Pons (tissue), 1 donor: ENCODE measurements at places on chromosomes 7 and 10.

DNA sequence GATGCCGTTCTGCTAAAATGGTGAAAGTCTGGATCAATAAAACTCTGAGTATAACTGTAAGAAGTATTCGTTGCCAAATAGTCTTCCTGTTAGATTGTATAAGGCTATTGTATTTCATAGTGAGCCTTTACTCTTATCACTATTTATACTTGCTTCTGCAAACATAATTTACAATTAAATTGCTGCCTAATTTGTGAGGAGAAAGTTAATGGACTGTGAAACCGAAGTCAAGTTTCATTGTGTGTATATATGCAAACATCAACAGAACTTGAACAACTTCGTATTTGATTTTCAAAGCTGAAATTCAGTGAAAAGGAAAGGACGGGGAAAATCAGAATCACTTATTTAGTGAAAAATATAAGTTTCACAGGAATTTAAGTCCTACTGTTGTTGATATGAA, 135.9 kb upstream of the CCDC6 start:
- no peak for DNase-seq

GRCh38 chr7:117827862-117828261, 45.4 kb downstream of the CTTNBP2 start:
- no peak for DNase-seq

DNA sequence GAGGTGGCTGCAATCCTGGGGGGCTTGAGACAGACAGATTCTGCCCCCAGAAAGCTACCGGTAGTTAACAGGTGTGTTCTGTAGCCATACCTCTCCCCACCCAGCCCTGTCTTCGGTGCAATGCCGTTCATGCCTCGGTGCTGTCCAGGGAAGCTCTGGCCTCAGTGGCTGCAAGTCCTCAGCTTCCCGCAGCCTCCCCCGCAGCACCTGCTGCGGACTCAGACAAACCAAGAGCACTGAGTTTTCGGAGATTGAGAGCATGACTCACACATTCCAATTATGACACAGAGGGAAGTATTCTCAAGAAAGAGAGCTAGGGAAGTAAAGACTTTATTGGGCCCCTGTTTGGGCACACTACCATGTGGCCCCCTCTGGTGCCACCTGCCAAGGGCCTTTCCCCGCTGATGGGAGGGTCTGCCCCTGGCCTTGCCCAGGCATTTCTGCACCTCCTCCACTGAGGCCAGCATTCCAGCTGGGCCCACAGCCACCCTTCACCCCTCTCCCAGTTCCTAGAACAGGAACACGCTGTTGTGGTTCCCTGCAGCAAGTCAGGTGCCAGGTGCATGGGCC, 30.2 kb upstream of the EZH2 start:
- no peak for DNase-seq

DNA sequence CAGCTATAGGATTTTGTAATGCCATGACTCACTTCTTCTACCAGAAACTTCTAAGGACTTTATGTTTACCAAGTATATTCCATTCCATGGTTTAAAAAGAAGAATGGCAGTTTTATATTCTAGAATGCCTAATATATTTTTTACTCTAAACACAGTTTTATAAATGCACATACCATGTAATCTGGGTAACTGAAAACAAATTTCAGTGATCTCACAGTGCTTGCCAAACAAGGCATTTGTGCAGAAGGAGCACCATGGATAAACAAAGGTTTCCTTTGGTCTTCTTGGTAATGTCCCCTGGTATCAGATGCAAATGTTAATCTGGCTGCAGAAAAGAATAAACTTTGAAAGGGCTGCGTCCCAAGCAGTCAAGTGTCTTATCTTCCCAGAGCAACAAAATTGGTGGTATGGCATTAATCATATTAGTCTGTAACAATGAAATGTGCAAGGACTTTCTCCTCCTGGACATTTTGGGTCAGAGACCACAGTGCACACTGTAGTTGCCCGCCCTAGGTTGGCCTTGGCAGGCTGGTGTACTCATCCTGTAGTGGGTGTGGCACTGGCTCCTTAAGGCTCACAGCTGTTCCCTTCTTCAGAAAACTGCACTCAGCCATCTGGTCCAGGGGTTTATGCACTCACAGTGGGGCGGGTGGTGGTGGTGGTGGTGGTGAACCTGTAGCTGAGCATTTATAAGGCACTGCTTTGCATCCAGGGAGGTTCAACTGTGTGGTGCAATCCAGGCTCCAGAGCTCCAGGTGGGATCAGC, 56.7 kb downstream of the LAMB4 start:
- DNase-seq, result no peak

- no peak for DNase-seq
These were observed 9.0 kb downstream of the GTF2IRD1 start for GRCh38 chr7:74462707-74463100.

DNA sequence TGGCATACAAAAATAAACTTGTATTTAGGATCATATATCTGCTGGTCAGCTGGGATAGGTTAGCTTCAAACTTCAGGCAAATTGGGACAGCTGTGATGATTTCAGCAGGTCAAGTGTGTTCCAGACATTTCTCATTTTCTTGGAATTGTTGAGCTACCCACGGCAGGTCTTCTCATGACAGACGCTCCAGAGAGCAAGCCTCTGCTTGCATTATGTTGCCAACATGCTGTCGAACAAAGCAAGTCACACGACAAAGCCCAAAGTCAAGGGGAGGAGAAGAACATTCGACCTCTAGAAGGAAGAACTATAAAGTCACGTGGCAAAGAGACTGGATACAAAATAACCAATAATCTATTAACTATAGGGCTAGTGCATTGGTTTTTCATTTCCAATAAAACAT, 103.5 kb downstream of the RAB18 start:
- DNase-seq, result no peak

DNA sequence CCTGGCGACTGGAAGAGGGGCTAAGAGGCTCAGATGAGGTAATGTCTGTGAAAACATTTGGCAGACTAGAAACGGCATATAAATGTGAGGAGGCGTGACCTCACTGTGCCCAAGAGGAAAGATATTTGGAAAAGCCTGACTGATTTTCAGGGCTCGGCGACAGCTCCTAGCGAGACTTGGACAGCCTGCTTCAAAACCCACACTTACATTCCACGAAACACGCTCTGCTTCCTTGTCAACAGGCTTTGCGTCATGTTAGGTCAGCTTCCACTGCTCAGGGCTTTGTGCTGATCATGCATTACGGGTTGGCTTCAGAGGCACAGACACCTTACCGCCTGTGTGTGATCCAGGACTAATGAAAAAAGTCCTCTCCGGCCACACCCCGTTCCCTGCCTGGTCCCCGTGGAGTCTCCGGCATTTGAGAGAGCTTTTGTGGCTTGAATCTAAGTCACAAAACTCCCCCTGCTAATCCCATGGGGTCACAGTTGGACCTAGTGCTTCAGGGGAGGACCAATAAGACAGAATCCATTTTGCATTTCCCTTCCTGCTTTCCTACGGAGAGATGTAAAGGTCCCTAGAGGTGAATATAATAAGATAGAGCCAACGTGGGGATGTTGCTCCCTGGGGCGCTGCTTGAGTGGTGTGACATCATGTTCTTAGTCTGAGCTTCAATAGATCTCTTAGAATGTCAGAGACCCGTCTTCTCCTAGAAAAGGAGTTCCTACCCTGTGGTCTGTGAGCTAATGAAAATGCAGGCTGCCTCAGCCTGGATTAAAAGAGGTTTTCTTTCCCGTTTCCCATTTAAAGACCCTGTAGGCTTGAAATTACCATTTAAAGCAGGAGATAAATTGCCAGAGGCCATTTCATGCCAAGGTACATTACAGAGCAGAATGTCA, 25.5 kb downstream of the FGFBP3 start:
- no peak for DNase-seq

DNA sequence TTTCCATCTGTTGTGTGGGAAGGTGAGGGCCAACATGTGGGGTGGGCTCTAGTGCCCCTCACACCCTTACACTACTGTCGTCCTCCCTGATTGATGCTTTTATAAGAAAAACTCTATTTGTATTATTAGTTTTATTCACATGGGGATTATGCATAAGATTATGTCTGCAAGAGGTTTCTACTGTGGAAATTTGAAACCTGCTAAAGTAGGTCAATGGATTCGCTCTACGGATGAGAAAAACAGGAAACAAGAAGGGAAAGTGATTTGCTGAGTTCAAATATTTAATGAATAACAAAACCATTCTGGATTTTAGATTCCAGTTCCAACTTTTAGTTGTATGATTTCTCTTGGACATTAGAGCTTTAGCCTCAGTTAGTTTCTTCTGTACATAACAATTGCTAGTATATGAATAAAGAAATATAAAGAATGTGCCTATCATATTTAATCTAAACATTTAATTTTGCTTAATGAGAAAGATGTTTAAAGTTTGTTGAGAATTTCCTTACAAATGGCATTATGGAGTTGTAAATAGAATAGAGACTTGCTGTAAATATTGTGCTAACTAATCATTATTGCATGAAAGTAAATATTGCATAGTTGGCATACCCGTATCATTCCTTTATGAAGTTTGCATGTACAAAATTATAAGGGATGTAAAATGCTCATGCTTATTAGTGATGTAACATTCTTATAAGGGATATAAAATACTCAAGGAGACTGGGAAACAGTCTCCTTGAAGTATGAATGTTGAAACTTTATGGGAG, 193.8 kb downstream of the THSD7A start:
- DNase-seq, result no peak

GRCh38 chr10:89685936-89686335, 15.5 kb upstream of the KIF20B start:
- DNase-seq, result no peak

GRCh38 chr7:45178241-45179225, 20.9 kb downstream of the RAMP3 start:
- no peak for DNase-seq

DNA sequence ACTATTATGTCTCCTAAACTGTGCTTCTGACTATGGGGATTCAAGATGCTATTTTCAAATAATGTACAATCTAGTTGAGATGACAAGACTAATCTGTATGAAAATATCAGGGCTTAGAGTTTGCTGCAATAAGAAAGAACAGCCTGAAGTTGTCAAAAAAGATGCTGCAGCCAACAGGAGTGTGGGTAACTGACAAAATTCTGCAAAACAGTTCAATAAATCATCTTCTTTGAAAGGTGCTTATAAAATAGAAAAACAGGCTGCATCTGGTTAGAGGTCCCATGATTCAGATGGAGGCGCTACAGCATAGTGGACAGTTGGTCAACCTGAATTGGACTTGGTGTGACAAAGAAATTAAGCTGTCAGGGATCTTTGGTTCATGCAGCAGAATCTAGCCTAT, 511.0 kb downstream of the XPNPEP1 start:
- DNase-seq, result no peak

- DNase-seq, result no peak
These were observed 55.6 kb downstream of the PCDH15 start for GRCh38 chr10:54745436-54745835.

DNA sequence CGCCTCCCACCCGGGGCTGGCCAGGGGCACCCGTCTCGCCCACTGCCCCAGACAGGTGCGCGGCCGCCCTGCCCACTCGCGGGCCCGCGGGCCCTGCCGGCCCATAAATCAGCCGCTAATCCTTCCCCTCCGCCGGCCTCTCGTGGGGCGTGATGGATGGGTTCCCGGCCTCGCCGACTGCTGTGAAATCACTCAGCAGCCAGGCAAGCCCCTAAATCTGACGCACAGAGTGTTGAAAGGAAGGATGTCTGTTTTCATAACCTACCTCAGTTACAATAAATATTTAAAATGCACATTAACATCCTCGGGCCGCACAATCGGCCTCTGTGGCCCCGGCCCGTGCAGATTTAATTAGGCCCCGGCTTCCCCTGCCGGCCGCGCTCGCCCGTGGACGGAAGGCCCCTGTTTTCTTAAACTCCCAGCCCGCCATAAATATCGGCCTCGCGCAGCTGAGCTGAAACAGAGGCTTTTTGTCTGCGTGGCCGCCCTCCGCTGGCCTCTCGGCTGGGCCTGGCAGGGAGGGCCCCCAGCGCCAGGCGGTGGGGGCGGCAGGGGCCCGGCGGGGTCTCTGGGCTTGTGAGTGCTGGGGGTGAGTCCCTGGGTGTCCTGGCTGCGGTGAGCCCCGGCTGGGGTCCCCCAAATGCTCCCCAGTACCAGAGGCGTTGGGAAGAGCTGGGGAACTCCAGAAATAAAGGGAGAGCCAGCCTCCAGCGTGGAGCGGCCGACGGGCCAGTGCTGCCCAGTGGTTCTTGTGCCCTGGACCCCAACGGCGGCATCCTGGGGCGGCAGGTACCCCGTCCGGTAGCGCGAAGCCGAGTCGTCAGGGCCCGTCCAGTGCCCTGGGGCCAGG, 90.7 kb downstream of the UNCX start:
- DNase-seq, result peak; percentile 59

- peak; percentile 31 for DNase-seq
These were observed 158.2 kb upstream of the PRKCQ start for GRCh38 chr10:6738112-6738768.

- DNase-seq, result no peak
These were observed 76.1 kb upstream of the PDSS1 start for GRCh38 chr10:26621243-26621888.

DNA sequence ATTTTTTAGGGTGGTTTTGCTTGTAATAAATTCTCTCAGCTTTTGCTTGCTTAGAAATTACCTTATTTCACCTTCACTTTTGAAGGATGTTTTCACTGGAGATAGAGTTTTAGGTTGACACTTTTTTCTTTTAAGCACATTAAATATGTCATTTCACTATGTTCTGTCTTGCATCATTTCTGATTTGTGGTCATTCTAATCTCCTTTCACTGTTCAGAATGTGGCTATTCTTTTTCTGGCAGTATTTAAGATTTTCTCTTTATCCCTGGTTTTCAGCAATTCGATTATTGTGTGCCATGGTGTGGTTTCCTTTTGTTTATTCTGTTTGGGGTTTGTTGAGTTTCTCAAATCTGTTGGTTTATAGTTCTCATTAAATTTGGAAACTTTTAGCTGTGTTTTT, 1065.6 kb downstream of the KCNMA1 start:
- DNase-seq, result no peak

DNA sequence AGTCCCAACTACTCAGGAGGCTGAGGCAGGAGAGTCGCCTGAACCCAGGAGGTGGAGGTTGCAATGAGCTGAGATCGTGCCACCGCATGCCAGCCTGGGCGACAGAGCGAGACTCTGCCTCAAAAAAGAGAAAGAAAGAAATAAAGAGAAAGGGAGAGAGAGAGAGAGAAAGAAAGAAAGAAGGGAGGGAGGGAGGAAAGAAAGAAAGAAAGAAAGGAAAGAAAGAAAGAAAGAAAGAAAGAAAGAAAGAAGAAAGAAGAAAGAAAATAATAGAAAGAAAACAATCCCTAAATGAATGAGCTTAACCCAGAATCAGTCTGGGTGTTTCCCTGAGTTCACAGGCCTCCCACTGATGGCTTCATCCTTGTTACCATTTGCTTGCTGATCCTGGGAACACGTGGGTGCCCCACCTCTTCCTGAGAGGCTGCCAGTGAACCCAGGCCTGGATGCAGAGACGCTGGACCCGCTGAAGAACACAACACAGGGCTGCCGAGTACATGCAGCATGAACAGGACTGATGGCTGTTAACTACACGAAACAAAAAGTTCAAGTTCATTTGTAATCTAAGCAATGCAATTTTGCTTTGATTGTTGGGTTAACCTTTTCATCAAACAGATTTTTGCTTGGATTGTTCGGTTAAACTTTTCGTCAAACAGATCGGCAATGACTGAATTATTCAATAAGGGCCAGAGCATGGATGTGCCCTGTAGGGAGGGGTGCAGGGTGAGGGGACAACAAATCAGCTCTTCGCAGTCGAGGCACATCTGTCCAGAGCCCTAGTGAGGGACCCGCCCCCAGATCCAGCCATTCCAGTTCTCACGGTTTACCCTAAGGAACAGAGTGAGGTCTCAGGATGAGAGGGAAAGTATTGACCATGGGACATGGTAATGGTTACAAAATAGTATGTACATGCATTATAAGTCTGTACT, 11.5 kb downstream of the NPFFR1 start:
- no peak for DNase-seq

GRCh38 chr7:12222889-12223579, 11.9 kb downstream of the TMEM106B start:
- no peak for DNase-seq
